ENCODE measurements at places on chromosomes 6 and 20.

DNA sequence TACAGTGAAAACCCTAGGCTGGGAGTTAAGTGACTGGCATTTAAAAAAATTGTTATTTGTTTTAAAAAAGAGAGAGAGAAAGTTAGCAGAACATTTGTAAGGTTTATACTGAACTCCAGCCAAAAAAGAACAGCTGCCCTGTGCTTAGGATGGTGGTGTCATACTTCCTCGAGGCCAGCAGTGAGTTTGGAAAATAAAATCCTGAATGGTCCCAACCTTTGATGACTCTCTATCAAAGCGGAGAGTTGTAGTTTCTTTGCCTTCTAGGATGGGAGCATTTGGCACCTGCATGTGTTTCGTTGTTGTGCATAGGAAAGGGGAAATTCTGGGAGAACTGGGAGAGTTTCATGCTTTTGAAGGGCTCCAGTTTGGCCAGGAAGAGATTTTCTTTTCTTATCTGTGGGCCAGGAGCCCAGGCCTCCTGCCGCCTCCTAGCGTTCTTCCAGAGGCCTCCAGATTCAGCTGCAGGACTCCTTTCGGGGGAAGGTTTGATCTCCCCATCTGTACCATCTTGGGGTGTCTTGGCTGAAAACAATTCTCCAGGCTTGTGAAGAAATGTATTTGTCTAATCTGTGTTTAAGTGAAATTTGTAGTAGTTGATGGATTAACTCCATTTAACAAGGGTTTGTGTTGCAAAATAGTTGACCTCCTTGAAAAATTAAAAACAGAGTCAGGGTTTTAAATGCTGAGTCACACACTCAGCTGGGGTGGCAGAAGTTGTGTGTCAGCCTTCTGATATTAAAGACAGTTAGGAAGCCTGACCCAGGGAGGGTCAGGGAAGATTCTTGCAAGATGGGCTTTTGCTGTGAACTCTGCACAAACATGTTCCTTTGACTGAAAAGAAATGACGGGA lies 63.4 kb downstream of the TXNDC5 start:
- DNase-seq: no peak

- no peak for DNase-seq
Measured at GRCh38 chr6:137696765-137697164, 170.3 kb upstream of the TNFAIP3 start.

GRCh38 chr20:38203981-38204357 lies 38.9 kb upstream of the TGM2 start:
- no peak for DNase-seq

GRCh38 chr20:62768551-62769287 lies 27.6 kb upstream of the MRGBP start:
- DNase-seq: no peak

DNA sequence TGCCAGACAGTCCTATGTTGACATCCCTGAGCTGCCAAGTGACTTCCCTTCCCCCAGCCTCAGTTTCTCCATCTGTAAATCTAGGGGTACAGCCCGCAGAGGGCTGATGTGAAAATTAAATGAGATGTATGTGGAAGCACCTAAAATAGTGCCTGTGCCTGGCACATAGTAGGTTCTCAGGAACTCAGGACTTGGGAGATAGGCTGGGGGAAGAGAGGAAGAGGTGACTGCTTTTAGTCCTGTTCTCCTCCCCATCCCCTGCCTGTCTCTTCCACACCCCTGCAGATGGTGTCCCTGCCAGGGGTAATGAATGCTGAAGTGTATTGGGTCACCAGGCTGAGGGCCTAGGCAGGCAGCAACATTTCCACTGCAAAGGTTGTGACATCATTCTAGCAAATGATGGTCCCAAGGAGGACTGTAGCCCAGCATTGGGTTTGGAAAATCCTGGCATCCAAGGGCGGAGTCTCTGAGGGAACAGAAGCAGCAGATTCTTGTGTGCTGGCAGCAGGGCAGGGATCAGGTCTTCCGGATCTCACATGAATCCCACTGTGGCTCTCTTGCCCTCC lies 1.8 kb downstream of the SNPH start:
- DNase-seq: no peak

DNA sequence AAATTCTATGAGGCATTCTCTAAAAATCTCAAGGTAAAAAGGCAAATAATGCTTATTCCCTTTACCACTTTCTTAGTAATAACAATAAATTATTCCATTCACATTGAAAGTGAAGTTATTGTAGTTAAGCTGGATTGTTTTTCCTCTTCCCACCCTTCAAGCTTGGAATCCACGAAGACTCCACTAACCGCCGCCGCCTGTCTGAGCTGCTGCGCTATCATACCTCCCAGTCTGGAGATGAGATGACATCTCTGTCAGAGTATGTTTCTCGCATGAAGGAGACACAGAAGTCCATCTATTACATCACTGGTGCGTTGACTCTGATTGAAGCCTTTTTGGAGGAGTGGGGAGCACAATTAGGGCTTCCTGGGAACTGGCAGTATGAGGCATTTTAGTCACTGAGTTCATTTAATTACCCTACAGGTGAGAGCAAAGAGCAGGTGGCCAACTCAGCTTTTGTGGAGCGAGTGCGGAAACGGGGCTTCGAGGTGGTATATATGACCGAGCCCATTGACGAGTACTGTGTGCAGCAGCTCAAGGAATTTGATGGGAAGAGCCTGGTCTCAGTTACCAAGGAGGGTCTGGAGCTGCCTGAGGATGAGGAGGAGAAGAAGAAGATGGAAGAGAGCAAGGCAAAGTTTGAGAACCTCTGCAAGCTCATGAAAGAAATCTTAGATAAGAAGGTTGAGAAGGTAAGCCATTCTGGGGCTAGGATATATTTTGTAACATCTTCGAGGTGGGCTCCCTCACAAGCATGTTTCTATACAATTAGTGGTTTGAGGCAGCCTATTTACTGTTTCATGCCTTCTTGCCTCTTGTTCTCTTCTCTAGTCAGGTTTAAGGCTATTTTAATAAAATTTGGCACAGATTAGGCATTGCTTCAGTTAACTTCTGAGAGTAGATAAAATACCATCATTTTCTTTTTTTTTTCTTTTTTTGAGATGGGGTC lies 4.9 kb downstream of the HSP90AB1 start:
- no peak for DNase-seq

DNA sequence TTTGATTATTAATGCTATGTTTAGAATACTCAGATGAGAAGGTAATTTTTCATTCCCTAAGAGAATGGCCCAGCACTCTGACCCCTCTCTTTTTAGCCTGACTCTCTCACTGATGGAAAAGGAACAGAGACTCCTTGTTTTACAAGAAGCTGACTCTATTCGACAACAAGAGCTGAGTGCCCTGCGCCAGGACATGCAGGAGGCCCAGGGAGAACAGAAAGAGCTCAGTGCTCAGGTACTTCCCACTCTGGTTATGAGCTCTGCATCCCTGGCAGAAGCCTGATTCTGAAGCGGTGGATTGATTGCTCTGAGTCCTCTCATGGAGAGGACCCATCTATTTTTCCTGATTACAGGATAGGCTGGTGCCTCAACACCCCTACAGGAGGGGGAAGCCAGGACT lies 33.0 kb downstream of the C20orf173 start:
- no peak for DNase-seq

DNA sequence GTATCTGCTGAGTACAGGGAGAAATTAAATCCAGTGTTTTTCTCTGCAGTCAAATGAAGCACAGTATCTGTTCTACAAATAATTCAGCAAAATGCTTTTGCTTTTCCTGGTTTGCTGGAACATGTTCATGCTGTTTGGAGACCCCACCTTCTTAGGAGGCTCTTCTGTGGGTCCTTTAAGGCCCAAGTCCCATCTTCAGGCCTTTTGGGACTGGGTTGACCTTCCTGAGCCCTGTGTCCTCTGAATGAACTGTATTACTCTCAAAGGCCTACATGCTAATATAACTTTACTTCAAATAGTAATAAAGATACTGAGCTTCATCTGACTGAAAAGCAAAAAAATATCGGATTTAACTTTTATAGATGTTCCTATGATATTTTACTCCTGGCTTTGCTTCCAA lies 19.3 kb downstream of the SMLR1 start:
- DNase-seq: no peak

GRCh38 chr20:51452734-51453365 lies 89.7 kb downstream of the NFATC2 start:
- DNase-seq: no peak

DNA sequence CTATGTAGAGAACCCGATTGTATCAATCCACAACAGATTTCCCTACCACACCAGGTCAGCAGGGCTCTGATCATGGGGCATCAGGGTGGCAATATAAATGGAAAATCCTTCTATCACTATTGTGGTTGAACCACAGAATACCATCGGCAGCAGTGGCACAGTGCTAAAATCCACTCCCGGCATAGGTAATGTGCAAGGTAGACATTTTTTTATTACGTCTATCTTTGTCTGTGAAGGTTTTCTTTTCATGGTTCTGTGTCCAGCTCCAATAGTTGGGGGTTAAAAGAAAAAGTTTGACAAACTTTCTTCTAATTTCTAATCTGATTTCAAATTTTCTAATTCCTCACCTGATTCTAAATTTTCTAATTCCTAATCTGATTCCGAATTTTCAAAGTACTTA lies 302.7 kb upstream of the PREP start:
- DNase-seq: no peak

- no peak for DNase-seq
Measured at GRCh38 chr6:135289816-135290215, 108.7 kb downstream of the MYB start.

GRCh38 chr6:57038906-57039305 lies 7.6 kb upstream of the KIAA1586 start:
- DNase-seq: no peak

GRCh38 chr6:169292338-169293124 lies 38.9 kb upstream of the THBS2 start:
- DNase-seq: no peak

- no peak for DNase-seq
Measured at GRCh38 chr6:155340464-155341129, 26.3 kb upstream of the TFB1M start.

DNA sequence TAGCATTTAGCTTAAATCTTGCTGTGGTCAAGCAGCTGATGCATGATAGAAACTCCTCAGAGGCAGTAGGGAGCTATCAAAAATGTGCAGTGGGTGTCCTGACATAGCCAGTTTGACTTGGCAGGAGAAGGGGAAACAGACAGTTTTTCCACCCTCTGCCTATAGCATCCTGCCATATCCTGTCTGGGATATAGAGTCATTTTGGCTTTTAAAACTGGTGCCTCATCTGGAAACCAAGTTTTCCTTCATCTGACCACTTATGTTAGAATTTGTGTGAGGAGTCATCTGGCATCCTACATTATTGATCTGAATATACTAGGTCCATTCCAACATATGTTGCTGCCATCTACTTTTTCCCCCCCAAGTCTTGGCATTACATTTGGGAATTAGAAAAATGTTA lies 284.1 kb downstream of the CD109 start:
- no peak for DNase-seq

- DNase-seq: no peak
Measured at GRCh38 chr6:22804620-22805261, 235.4 kb downstream of the HDGFL1 start.

DNA sequence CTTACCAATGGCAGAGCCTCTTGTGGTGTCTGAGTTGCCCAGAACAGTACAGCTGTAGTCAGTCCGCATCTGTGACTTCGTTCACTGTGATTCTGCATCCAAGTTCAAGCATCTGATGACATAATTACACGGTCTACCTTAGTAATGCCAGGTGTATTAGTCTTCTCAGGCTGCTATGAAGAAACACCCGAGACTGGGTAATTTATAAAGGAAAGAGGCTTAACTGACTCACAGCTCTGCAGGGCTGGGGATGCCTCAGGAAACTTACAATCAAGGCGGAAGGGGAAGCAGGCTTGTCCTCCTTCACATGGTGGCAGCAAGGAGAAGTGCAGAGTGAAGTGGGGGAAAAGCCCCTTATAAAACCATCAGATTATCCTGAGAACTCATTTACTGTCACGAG lies 163.9 kb upstream of the SULF2 start:
- DNase-seq: no peak

GRCh38 chr6:30061858-30062458 lies 893 bp downstream of the POLR1H start:
- peak; percentile 26 for DNase-seq

DNA sequence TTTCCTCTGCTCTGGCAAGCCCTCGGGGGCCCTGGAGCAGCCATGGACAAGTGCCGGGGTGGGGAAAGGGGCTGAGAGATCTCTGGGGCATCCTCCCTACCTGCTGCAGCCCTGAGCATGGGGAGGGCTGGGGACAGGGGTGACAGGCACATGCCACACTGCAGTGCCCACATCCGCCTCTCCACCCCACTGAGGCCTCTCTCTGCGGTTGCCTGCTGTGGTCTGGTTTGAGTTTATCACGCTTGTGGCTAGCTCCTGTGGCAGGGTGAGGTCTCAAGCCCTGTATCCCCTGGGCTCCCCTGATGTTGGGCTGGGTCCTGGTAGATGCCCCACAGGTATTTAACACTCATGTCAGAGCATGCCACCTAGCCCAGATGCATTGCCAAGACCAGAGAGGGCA lies 52.9 kb upstream of the MLN start:
- peak; percentile 88 for DNase-seq

DNA sequence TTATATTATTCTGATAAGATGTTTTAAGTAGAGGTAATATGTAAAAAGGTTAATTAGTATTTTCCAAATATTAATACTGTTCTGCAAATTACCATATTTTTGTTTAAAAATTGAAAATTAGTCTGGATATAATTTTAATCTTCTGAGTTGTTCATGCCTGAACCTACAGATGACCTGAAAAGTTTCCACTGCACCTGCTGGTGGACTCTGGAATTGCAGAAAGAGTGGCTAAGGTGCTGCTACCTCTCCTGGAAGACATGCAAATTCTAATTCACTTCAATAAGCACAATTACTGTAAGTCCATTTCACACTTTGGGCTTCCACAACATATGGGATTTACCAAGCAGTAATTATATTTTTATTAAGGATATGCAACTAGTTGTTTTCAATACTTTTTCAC lies 77.7 kb upstream of the OLIG3 start:
- DNase-seq: no peak

- DNase-seq: no peak
Measured at GRCh38 chr6:167839755-167840154, 13.0 kb downstream of the AFDN start.

DNA sequence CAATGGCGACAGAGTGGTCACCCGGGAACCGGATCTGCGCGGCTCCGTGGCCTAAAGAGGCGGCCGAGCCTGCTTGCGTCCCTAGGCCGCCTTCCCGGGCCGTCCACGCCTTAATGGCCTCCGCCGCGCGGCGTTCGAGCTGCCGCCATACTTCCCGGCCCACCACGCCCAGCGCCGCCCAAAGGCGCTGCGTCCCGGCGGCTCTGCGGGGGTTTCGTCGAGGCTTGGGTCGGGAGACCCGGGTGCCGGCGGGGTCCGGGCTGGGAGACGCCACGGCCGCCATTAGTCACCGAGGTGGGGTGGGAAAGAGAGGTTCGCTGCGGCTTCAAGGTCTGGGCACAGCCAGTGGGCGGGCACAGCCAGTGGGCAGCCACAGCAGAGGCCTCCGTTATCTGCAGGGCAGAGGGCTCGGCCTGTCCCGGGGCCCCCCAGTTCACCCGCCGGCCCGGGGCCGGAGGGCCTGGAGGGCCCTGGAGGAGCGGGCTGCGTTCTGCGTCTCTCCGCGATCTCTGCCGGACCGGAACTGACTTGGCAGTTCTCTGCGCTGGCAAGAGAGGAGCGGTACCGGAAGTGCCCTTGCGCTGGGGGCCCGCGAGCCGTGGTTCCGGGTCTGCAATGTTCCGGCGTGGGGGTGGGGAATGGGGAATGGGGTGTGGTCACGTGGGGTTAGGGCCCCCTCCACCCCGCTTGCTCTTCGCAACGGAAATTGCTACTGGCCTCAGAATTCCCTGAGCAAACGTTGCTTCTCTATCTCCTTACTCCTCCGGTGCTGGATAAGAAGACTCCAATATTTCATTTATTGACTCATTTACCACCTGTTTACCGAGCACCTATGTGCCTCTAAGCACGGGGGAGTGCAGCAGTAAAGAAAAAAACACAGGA lies 82.3 kb downstream of the CNBD2 start:
- peak; percentile 87 for DNase-seq

GRCh38 chr20:33914919-33915318 lies 78.8 kb upstream of the RALY start:
- DNase-seq: no peak

All from GDM1 (cell line).